ENCODE measurements at places on chromosomes 6 and 20.
A peak's percentile ranks its signal among the peaks of the same experiment; 100 is the strongest.

DNA sequence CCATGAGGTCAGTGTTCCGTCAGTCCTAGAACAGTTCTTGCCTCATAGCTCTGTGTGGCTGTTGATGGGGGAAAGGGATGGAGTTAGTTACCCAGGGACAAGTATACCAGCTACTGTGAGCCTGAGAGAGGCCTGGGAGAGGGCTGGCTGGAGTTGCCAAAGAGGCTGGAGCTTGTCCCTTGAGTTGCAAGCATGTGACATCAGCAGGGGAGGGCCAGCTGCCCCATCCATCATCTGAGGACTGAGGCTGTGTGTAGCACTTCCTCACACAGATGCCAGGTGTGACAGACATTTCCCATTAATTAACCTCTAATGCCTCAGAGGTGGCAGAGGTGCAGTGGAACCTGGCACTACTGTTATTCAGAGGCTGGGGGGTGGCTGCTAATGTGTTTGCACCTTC, 131.6 kb downstream of the PHACTR3 start:
- no peak for DNase-seq

DNA sequence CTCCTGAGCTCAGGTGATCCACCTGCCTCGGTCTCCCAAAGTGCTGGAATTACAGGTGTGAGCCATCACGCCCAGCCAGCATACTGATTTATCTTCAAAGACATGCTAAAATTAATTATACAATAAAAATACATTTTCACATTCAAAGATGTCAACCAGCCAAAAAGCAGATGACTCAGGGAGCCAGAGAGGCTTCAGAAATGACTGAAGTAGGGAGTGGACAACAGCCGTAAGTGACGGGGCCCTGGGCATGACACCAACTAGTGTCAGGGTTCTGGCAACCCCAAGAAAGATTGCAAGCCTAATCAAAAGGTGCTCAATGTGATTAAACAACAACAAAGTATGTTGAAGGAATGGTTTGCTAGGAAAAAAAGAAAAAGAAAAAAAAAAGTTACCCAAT, 28.4 kb downstream of the GPLD1 start:
- DNase-seq = no peak

DNA sequence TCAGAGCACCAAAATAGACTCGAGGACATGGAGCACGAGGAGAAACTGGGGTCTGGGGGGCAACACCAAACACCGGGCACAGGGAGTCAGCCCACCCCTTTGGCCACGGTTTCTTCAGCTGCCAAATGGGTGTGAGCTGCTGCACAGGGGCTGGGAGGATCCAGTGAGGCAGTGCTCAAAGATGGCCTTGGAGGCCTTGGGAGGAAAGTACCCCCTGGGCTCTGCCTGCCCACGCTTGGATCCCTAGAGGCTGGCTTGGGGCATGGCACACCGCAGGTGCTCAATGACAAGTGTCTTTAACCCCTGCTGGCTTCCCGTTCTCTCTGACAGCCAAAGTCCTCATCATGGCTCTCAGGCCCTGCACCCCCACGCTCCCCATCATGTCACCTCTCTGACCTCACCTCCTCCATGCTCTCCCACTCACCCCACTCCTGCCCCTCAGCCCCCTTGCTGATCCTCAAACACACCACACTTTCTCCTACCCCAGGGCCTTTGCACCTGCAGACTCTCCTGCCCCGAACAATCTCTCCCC, 190.3 kb downstream of the ANKRD60 start:
- no peak for DNase-seq

- DNase-seq = no peak
Measured at GRCh38 chr20:967796-968742, 34.0 kb downstream of the RSPO4 start.

GRCh38 chr20:20450521-20450920, 82.6 kb downstream of the INSM1 start:
- peak; percentile 39 for DNase-seq

DNA sequence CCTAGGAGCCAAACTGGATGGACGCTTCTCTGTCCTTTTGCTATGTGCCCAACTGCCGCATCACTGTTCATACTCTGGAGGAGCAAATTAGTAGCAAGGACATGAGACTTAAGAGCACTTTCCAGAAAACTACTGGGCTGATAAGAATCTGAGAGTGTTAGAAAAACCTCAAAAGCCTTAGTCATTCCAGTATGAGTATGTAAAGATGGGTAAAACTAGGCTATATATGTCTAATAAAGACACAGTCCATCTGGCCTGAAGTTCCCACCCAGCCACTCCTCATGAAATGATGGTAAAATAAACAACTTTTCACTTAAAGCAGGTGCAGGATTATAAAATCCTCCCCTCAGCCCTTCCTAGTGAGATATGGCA, 30.6 kb downstream of the SHLD1 start:
- no peak for DNase-seq

DNA sequence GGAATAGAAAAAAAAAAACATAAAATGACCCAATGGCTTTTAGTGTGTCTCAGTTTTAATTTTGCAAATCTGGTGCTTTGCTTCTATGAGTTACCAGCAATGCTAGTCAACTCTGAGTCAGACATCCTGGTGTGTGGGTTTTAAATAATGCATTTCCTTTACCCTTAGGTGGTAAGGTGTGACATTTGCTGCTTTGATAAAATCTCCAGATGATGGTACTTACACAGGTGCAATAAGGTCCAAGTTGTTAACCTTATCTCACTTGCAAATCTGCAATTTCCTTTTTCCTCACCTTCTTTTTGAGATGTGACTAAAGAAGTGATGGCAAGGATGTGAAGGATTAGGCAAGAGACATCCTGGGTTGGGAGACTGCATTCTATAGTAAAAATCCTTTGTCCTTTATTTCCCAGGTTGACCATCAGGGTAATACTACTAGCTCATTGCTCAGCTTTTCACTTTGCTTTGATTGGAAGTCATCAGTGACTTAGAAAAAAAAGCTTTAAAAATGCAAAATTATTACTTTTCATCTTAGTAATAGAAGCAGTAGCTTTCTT, 818.5 kb upstream of the FLRT3 start:
- DNase-seq = no peak

DNA sequence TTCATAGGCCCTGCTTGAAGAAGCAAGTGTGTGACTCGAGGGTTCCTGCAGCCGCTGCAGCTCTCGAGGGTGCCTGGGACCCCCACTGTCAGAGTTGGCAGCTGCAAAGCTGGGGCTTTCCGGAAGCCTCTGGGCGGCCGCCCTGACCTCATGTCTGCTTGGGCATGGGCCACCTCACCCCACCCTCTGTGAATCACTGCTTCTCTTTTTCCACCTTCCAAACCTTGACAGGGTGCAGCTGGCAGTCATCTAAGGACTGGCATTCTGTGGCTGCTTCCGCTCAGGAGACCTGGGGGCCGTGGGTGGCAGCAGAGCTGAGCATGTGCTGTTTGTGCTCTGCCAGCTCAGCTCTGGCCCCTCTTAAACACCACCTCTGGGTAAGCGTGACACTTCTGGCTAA, 32.0 kb downstream of the ERMARD start:
- DNase-seq = no peak

GRCh38 chr20:23640018-23640601, 2.4 kb upstream of the CST3 start:
- DNase-seq = no peak

GRCh38 chr6:162532283-162533008, 195.1 kb downstream of the PRKN start:
- DNase-seq = no peak

DNA sequence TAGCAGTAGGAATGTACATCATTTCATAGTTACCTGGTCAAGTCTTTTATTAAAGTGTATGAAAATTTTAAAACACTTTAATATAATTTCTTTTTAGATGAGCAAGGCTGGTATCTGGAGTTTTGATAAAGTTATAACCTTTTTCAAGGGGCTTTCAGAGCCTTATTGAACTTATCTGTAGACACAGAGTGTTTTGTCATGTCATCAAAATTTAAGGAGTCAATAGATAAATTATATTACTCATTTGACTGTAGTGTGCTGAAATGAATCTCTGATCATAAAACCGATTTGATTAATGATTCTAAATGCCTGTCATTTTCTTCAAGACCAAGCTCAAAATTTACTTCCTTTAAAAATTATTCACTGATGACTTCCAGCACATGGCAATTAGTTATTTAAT, 125.6 kb downstream of the ARID1B start:
- no peak for DNase-seq

GRCh38 chr6:6695625-6696276, 107.2 kb downstream of the LY86 start:
- DNase-seq = no peak

DNA sequence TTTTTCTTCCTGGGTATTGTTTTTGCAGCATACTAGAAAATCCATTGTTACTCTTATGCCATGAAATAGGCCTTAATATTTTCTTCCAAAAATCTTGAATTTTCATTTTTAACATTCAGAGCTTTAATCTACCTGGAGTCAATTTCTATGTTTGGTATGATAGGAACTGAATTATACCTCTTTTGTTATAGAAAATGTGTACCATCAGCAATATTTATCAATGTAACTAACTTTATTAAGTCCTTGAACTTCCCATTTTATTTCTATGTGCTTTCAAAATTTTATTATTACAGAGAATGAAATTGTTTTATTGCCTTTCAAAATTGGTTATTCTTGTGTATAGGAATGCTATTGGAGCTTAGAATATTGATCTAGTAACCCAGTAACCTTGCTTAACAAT, 68.2 kb downstream of the PLCB1 start:
- no peak for DNase-seq

DNA sequence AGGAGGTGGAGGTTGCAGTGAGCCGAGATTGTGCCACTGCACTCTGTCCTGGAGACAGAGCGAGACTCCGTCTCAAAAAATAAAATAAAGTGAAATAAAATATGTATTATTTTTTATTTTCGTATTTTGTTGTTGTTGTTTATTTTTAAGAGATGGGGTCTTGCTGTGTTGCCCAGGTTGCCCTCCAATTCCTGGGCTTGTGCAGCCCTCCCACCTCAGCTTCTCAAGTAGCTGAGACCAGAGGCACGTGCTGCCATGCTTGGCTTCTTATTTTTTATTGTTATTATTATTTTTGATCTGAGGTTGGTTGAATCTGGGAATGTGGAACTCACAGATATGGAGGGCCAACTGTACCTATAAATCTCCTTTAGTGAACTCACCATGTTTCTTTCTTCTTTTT, 10.1 kb downstream of the KPNA5 start:
- DNase-seq = no peak

GRCh38 chr20:25867776-25868649, 171.4 kb upstream of the ZNF337 start:
- DNase-seq = peak; percentile 72

DNA sequence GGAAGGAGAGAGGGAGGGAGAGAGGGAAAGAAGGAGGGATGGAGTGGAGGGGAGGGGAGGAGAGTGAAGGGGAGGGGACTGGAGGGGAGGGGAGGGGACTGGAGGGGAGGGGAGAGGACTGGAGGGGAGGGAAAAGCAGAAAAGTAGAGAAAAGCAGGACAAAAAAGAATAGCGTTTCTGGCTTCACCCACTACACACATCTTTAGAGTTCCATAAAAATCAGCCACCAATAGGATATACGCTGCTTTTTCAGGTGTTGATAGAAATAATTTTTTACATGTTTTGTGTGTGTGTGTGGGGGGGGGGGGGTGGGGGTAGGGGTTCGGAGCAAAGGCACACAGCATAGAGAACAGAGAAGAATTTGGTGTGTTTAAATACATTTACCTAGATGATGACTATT, 1259.1 kb downstream of the EPHA7 start:
- DNase-seq = no peak

DNA sequence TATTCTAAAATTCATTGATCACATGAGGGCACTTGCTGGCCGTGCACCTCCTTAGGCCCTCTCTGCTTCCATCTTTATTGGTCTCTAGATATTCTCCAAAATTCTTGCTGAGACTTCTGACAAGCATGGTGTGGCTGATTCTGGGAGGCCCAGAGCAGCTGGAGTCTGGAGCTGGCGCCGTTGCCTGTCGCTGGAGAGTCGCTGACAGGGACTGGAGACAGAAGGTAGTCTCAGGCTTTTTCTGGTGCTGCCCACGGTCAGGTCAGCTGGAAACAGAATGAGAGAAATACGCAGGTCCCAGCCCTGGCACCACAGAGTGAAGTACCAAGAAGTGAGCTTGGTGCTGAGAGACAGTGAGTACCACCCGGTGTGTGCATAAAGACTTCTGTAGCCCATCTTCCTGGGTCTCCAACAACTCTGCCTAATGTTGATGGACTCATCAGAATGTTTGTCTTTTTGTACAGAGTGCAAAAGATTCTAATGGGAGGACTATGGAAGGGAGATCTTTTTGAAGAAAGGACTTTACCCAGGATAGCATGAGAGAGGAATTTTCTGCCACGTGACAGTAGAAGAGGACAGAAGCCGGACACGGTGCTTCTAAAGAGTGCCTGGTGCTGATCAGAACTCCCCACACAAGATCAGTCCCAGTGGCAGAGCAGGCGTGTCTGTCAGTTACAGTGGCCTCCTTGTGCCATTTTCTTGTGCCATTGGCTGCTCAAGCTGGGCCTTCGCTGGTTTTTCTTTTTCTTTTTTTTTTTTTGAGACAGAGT, 1.8 kb upstream of the ALDH8A1 start:
- no peak for DNase-seq

DNA sequence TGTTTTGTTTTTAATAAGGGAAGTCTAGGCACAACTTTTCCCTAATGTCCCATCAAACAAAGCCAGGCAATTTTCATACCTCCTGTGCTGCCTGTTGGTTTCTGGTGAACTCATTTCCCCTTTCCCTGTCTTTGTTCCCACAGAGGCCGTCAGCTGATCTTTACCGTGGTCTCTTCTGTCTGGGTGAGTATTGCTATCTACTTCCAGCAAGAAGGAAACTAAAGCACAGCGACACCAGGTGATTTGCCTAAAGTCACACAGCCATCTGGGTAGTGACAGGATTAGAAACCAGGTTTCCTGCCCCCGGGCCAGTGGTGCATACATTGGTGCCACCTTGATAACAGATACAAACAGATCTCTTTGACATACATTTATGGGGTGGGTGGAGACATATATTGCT, 59.6 kb downstream of the RAB44 start:
- DNase-seq = no peak

GRCh38 chr20:32965581-32966373, 38.5 kb downstream of the SUN5 start:
- DNase-seq = no peak

DNA sequence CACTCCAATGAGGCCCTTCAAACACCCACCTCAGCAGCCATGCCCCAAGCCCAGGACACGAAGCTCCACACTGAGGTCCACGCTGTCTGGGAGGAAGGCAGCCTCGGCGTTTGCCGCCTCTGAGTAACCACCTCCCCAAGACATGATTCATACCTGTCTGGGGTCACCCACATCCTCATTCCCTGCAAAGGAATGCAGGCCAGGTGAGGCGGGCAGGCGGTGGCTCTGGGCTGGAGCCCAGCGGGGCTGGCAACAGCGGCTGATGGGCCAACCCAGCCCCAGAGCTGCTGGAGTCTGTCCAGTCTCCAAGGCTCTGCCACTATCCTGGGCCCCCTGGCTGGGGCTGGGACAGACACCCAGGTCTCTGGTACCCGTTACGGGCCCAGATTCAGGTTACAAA, 14.8 kb downstream of the PMEPA1 start:
- DNase-seq = no peak

- DNase-seq = peak; percentile 94
Measured at GRCh38 chr6:41505122-41506049, 40.8 kb upstream of the FOXP4 start.

DNA sequence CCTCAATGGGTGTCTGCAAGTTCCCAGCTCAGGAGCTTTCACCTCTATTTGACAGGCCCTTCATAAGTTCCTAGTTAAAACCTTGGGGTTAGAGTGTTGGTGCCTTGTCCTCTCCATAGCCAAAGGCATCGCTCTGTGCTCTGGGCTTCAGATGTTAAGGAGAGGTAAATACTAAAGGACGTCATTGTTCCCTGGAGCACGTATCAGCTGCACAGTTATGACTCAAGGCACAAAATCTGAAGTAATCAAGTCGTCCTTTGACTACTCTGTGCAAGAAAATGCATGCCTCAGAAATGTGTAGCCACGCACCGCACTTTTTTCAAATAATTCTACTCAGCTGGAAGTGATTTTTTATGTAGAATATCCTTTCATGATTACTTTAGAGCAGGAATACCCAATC, 240.8 kb upstream of the QKI start:
- no peak for DNase-seq
